ENCODE measurements at places on chromosomes 6 and 20.

- DNase-seq: no peak
These were observed 53.2 kb downstream of the WDR27 start for GRCh38 chr6:169648617-169649016.

- DNase-seq: no peak
These were observed 260.1 kb downstream of the BTBD3 start for GRCh38 chr20:12177657-12178293.

DNA sequence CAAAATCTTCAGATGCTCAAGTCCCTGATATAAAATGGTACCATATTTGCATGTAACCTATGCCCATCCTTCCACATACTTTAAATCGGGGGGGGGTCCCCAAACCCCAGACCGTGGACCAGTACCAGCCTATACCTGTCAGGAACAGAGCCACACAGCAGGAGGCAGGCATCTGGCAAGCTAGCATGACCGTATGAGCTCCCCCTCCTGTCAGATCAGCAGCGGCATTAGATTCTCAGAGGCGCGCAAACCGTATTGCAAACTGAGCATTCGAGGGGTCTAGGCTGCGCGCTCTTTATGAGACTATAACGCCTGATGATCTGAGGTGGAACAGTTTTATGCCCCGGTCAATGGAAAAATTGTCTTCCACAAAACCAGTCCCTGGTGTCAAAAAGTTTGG is 30.7 kb downstream of the FGD2 start:
- no peak for DNase-seq

- no peak for DNase-seq
These were observed 3.1 kb downstream of the ZBTB2 start for GRCh38 chr6:151388236-151388635.

- DNase-seq: no peak
These were observed 110.0 kb upstream of the SLC22A23 start for GRCh38 chr6:3566812-3567211.

GRCh38 chr6:108142240-108142639 is 23.6 kb upstream of the NR2E1 start:
- no peak for DNase-seq

- no peak for DNase-seq
These were observed 381.6 kb downstream of the GJA1 start for GRCh38 chr6:121816906-121817540.

GRCh38 chr6:169960003-169960344 is 208.6 kb downstream of the ERMARD start:
- DNase-seq: no peak

DNA sequence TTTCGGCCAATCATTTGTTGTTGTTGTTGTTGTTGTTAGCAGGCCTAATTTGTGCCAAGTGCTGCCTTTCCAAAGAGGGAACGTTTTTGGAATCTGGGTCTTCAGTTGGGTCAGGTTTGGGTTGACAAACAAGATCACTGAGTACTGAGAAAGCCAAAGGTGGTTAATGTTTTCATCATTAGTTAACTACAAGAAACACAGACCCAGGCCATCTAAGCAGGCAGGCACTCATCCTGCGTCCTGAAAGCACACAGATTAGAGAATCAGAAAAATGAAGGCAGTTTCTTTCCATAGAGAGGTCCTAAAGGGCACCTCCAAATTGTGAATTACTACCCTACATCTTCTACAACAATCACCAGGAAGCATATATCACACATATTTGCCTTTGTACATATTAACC is 15.1 kb upstream of the SIRPG start:
- DNase-seq: no peak

GRCh38 chr20:59151391-59151790 is 12.2 kb upstream of the ZNF831 start:
- no peak for DNase-seq

- no peak for DNase-seq
These were observed 372.7 kb downstream of the CBLN4 start for GRCh38 chr20:55632592-55632991.

GRCh38 chr6:88368071-88368787 is 202.1 kb upstream of the CNR1 start:
- DNase-seq: no peak

GRCh38 chr6:41446907-41447545 is 99.2 kb upstream of the FOXP4 start:
- DNase-seq: no peak

GRCh38 chr6:24441599-24441904 is 38.8 kb downstream of the MRS2 start:
- no peak for DNase-seq

- no peak for DNase-seq
These were observed 7.0 kb downstream of the FAM110A start for GRCh38 chr20:840503-840857.

DNA sequence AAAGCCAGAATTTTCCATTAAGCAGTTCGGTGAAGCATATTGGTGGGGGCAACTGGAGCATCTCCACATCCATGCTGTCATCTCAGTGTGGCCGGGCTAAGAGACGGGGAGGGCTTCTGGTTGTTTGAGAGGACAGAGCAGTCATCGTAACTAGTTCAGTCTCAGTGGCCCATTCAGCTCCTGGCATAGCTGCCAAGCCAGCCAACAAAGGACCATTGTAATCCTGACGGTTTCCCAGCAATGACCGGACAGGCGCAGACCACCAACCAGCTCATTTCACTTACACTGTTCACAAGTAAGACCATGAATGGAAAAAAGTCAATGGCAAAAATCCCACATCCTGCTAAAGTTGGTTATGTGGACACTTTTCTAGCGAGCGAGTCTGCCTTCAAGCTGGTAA is 14.9 kb upstream of the HDDC2 start:
- DNase-seq: no peak

- DNase-seq: no peak
These were observed 106.4 kb upstream of the KCNG1 start for GRCh38 chr20:51129147-51129776.

- DNase-seq: no peak
These were observed 89.8 kb downstream of the C6orf118 start for GRCh38 chr6:165219629-165220028.

DNA sequence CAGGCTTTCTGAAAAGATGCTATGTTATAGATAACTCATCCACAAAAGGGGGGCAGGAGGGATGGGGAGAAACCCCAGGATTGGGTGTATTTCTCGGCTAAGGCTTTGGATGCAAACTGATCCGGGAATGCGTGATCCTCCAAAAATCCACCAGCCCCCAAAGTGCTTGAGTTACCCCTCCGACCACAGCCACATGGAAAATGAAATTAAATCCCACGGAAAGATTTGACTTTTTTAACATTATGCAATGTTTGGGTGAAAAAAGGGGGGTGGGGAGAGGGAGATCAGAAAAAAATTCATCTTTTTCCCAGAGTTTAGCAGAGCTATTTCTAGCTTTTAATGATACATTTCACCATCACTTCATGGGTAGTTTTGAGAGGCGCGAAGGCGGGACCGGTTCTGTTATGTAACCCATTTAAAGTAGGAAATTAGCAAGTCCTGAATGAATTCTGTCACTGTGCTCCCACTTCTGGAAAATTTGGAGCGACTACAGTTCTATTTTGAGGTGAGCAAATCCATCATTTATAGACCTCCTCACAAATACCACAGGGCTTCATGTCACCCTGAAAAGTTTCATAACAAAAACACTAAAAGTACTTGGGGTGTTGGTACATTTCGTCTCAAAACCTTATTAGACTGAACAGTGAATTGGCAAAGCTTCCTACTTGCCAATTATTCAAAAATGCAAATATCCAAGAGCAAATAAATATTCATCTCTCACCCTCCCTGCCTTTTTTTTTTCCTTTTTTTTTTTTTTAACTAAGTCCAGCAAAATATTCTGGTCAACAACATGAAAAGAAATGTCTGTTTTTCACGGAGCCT is 51.9 kb upstream of the NFATC2 start:
- DNase-seq: no peak

- no peak for DNase-seq
These were observed 47.4 kb upstream of the SRF start for GRCh38 chr6:43123461-43124314.

- no peak for DNase-seq
These were observed 19.8 kb downstream of the DSE start for GRCh38 chr6:116390581-116390980.

DNA sequence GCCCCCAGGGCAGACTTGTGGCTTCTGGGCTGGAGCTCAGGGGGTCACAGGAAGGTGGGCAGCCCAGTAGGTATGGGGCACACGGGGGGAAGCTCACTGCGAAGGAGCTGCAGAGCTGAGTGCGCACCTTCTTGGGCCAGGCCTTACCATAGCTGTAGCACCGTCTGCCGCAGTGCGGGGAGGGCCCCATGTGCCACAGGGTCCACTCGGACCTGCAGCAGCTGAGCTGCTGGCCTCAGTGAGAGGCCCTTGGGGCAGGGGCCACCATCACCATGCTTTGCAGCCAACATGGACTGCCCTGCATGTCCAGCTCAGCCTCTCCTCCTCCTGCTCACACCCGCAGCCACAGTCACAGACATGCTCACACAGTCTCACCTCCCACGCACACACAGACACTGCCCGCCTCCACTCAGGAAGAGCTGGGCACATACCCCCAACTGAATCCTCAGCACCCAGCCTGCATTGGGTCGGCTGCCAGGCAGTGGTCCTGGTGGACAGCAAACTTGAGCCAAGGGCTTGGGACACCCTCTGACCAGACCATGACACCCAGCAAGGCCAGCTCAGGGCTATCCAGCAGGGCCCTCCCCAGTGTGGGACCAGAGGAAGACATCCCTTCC is 35.3 kb downstream of the YTHDF1 start:
- no peak for DNase-seq

- DNase-seq: no peak
These were observed 14.9 kb downstream of the BTN1A1 start for GRCh38 chr6:26514984-26515383.

Data from stimulated activated CD4-positive, alpha-beta T cell treated with anti-CD3 and anti-CD28 coated beads, Interleukin-2, amount 100 ng/mL, for 24 hours (primary cell).